ENCODE measurements at places on chromosomes 7 and 10.

DNA sequence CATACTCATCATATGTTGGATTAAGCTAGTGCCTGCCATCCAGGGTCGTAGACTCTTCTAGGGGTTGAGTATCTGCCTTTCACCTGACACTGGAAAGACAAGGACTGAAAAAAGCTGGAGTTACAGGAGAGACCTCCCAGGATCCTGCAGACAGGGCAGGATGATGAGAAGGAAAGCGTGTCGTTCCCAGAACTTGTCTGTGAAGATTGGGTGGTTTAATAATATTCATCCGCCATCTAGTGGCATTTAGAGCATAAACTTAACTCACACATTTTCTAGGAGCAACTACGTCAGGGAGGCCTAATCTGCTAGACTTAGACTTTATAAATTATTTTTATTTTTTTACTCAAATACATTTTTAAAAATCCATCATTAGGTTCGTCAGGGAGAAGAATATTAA, 59.6 kb downstream of the ADRB1 start:
- peak; percentile 85 for DNase-seq

- DNase-seq = peak; percentile 55
Measured at GRCh38 chr7:13904689-13905088, 84.8 kb downstream of the ETV1 start.

GRCh38 chr7:128729494-128729893, 9.7 kb upstream of the CALU start:
- DNase-seq = no peak

- no peak for DNase-seq
Measured at GRCh38 chr10:17003651-17004286, 125.8 kb downstream of the CUBN start.

- DNase-seq = no peak
Measured at GRCh38 chr7:112120696-112121217, 85.4 kb downstream of the DOCK4 start.

DNA sequence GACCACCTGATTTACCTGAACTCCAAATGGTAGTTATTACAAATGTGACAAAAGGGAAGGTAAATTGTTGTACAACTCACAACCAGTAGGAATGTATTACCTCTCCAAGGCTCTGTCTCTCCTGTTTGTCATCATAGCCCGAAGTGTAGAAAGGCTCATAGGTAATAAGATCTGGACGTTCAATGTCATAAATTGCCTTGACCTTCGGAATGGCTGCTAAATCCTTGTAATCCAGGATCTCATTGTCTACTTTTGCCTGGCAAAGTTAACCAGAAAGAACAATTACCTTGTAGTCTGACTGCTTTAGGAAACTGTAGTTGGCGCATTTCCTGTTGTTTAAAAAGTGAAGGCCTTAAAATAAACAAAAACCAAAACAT, 68.6 kb upstream of the AFAP1L2 start:
- no peak for DNase-seq

GRCh38 chr7:132276234-132276630, 300.0 kb downstream of the PLXNA4 start:
- DNase-seq = no peak

- DNase-seq = no peak
Measured at GRCh38 chr7:116785843-116786242, 76.5 kb upstream of the CAPZA2 start.

DNA sequence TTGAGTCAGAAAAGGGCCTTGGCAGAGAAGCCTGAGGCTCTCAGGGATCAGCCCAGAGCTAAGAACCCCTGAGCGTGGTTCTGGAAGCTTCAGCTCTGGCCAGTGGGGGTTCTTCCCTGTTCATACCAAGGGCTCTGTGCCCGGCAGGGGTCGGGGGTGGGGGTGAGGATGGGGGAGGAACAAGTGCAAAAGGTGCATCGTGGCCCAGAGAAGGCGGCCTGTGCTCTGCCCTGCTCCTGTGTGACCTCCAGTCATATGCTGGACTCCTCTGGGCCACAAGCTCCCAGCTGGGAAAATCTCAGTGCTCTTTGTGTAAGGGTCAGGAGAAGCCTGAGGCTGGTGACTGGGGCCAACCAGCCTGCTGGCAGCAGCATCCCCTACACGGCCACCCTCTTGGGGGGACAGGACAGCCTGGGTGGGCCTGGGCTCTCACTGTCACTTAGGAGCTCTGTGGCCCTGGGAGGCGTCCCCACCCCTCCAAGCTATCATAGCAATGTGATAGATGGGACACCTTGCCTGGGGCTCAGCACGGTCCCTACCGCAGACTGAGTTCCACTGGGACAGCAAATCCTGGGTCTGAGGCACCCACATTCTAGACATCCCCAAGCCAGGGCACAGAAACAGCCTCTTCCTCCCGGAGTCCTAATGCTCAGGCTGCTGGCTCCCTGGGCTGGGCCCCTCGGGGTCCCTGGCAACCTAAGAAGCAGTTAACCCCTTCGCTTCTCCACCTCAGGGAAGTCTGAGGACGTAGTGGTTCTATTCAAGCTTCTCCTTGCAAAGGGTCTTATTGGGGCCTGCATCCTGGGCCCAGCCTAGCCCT, 2.5 kb downstream of the MMRN2 start:
- DNase-seq = no peak

DNA sequence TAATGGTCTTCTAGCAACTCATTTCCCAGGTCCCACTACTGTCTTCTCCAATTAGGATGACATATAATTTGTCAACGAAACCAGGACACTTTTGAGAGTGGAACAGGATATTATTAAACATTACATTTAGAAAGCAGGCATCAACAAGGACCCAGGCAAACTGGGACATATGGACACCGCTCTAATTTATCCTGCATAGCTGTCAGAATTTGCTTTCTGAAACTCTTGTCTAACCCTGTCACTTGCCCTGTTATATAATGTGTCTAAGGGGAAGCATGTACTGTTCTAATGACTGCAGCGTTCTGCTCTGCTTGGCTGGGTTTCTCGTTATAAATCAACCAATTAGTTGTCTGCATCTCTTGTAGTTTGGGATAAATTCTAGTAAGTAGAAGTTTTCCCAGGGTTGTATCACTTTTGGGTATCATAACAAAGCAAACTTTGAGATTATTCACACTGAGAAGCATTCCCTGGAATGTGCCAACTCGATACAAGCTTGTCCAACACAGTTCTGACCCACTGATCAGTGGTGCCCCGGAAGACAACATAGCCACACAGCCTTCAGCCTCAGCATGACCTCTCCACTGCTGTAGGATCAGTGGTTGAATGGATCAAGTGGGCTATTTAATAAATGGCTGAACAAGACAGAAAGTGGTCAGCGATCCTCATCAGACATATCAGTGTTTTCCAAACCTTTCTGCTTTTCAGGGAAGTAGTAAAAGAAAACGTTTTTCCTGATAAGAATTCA, 228.1 kb downstream of the KIF20B start:
- no peak for DNase-seq

DNA sequence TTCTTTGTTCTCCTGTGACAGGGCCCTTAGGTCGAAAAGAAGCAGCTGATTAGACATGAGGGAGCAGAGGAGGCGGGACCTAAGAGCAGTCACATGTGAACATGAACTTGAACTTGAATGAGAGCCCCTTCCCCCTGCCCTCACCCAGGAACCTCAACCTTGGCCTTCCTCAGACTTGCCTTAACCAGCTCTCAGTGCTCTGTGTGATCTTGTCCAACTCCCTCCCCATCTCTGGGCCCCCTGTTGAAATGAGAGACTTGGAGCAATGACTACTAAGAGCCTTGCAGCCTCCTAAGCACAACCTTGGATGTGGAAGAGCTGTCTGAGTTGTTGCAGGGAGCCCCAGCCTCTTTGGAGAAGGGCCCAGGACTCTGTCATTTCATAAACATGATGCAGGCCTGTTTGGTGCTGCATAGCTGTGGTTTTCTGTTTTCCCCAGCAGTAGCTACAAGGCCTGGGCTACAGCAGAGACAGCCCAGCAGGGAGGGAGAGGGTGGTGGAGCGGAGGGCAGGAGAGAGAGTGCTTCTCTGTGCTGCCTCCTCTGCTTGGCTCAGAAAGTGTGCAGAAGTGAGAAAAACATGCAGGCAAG, 123.9 kb upstream of the ZMIZ1 start:
- peak; percentile 97 for DNase-seq

GRCh38 chr7:30252885-30253795, 31.3 kb upstream of the ZNRF2 start:
- DNase-seq = peak; percentile 16

DNA sequence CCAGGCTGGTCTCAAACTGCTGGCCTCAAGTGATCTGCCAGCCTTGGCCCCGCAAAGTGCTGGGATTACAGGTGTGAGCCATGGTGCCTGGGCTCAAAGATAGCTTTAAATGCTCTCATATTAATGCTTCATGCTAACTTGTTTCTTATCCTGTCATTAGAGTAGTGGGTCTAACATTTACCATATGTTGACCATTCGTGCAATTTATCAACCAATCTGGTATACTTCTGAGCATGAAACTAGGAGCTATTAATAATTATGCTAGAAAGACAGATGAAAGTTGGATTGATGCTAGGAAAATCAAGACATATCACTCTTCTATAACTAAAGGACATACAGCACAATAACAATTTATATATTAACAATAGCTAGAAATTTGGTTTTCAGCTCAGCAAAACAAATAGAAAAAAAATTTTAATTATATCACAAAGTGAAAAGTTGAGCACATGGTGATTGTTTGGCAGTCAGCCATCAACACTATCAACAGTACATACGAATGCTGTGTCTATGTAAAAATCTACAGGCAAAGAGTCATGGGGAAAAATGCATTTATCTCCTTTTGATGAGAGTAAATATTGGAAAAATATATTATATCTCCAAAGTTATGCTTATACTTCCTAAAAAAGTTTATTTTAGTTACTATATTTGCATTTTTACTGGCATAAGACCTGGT, 112.1 kb upstream of the ABCB5 start:
- DNase-seq = no peak

DNA sequence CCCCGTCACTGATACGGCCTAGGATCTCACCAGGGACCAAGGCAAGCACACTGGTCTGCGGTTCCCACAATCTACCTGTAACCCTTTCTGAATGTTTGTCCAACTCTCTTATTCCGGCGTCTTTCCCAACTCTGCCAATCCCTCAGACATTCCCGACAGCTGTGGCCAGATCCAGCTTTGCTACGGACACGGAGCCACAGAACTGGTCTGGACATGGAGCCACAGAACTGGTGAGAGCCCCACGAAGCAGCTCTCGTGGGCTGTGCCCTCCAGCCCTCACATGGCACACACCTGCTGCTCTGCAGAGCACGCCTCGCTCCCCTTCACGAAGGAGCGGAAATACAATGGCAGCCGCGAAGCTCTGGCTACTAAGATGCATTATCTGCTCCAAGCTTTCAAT, 376.8 kb downstream of the DNAJB6 start:
- DNase-seq = no peak

GRCh38 chr7:90172624-90173023, 18.4 kb downstream of the STEAP1 start:
- no peak for DNase-seq

- no peak for DNase-seq
Measured at GRCh38 chr10:120260456-120260855, 196.6 kb upstream of the PLPP4 start.

DNA sequence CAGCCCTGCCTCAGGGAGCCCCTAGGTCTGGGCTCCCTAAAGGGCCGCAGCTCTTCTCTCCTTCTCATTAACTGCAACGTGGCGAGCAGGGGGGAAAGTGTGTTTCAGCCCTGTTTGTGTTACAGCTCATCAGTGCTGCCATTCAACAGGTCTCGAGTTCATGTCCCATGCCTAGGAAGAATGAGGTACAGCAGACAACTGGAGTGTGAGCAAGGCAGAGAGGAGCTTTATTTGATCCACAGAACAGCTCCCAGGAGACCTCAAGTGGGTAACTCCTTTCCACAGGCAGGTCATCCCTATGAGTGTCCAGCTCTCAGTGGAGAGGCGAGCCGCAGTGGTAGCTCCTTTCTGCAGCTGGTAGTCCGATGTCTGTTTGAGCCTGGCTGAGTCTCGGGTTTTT, 313.1 kb downstream of the AUTS2 start:
- no peak for DNase-seq

DNA sequence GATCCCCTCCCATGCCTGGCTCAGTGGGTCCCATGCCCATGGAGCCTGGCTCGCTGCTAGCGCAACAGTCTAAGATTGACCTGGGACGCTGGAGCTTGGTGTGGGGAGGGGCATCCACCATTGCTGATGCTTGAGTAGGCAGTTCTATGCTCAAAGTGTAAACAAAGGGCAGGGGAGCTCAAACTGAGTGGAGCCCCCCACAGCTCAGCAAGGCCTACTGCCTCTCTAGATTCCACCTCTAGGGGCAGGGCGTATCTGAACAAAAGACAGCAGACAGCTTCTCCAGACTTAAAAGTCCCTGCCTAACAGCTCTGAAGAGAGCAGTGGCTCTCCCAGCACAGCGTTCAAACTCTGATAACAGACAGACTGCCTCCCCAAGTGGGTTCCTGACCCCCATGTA, 31.2 kb upstream of the FFAR4 start:
- no peak for DNase-seq

DNA sequence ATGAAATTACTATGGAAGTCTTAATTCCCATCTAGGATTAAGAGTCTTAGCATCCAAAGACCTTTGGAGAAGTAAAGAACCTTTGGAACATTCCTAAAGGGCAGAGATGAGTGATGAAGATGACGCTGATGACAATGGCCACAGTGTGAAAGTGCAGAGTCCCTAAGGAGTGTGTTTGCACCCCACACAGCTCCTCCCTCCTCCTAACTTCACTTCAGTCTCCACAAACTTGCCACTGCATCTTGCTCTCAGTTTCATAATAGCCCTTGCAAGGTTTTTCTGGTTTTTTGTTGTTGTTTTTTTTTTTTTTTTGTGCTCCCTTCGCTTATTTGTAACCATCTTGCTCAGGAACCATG, 117.5 kb upstream of the ANLN start:
- no peak for DNase-seq

GRCh38 chr10:42827201-42827600, 44.6 kb downstream of the BMS1 start:
- no peak for DNase-seq

DNA sequence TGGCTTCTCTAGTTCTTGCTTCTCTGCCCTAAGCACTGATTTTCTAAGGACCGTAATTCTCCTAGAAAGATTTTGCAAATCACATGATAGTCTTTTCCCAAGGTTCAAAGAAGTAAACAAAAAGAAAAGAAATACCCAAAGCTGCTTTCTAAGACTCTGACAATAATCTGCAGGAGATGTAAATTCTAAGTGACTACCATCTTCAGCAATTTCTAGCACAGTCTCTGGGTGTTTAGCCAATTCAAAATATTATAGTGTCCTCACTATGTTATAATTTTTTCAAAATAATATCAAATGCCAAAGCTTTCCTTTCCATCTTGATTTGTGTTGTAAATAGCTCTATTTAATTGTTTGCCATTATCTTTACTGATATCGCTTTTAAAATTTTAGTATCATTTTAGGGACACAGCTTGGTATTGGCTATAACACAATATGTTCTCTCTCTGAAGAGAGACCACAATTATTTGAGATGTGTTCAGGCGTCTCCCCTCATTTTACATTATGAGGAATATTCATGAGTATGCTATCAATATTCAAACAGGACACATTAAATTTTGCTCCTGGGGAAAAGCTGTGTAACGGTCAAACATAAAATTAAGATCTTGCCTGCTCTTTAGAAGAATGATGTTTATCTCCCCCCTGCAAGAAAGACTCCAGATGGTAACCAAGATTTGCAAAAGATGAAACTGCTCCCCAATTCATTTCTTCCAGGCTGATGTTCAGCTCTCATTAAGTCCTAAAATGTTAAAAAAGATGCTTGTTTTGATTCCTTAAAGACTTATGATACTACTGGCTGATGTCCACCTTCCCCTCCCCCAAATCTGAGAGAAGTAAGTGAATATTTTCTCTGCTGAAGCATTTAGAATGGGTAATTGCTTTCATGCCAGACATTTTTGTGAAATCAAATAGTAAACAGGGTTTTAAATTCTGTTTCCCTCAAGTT, 191.9 kb upstream of the WDR11 start:
- no peak for DNase-seq

GRCh38 chr7:35648367-35648766, 46.6 kb downstream of the HERPUD2 start:
- DNase-seq = no peak
